ENCODE measurements at places on chromosomes 6 and 20. TPM values are rescaled to one million over a fixed set of nuclear protein-coding genes. Genes with fewer than 3 reads are reported as not detected.

The ADTRP gene
- total RNA-seq = 0.48 TPM

The SRC gene
- total RNA-seq = 11.3 TPM

The FRK gene
- 1.8 TPM for total RNA-seq

The FOXO3 gene
- 16.2 TPM for total RNA-seq

The PPP1R16B gene
- total RNA-seq = under 0.01 TPM

The CLDN20 gene
- not detected for total RNA-seq

The RPL10A gene
- total RNA-seq = 1,626 TPM

The CHMP4B gene
- 47.8 TPM for total RNA-seq

The SDC4 gene
- 103 TPM for total RNA-seq

The TNFRSF6B gene
- 0.36 TPM for total RNA-seq

GRCh38 chr20:33908336-33908735 is 85.4 kb upstream of the RALY start:
- DNase-seq = peak; percentile 90

GRCh38 chr20:15370370-15370769 is 1033.0 kb upstream of the FLRT3 start:
- DNase-seq = no peak

GRCh38 chr20:59631751-59632540 is 27.6 kb downstream of the PHACTR3 start:
- DNase-seq = no peak

DNA sequence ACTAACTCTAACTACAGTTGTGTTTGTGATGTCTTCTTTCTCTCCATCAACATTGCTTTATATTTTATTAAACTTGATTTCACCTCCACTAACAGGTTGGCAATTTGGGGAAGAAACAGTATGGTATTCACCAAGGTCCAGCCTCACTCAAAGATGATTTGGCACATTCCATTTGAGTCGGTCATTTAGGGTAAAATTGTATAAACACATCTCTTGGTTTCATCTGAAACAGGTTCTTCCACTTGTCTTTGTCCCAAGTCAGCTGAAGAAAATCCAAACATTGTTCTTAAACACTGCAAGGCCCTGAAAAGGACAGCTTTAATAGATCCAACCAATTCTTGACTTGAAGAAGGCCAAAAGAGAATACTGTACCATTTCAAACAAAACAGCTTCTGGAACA is 104.9 kb upstream of the NT5E start:
- no peak for DNase-seq

GRCh38 chr20:62370115-62370806 is 3.1 kb upstream of the LAMA5 start:
- DNase-seq = peak; percentile 99

DNA sequence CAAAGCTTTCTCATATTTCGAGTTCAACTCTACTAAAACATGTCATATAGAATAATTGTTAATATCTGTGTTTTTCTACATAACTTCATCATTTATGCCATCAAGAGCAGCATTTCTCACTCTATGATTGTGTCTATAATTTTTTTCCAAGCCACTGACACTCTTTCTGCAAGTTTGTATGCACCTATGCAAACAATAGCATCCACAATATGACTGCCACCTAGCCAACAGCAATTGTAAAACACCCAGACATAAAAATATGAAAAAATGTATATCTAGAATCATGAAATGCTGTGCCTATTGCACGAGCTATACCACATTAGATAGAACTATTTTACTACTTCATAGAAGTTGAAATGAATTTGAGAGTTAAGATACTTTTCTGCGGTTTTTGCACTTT is 286.5 kb upstream of the MARCKS start:
- no peak for DNase-seq

DNA sequence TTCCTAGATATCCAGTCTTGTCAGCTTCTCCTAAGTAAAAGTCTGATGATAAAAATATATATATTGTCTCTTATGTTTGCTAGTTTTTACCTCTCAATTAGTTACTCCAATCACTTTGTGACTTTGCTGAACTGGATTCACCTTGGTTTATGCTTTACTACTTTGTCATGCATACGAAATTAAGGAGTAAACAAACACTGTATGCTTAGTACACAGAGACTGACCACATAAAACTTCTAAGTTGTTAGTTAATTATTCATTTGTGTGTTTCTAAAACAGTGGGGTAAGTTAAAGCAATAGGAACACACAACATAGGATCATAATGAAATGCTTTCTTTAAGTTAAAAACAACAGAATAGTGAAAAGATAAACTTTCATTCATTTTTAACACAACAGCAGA is 877.3 kb upstream of the MAP3K7 start:
- no peak for DNase-seq

GRCh38 chr6:112343390-112343789 is 3.7 kb upstream of the RFPL4B start:
- no peak for DNase-seq

- no peak for DNase-seq
Measured at GRCh38 chr6:51675922-51676275, 411.5 kb downstream of the PKHD1 start.

DNA sequence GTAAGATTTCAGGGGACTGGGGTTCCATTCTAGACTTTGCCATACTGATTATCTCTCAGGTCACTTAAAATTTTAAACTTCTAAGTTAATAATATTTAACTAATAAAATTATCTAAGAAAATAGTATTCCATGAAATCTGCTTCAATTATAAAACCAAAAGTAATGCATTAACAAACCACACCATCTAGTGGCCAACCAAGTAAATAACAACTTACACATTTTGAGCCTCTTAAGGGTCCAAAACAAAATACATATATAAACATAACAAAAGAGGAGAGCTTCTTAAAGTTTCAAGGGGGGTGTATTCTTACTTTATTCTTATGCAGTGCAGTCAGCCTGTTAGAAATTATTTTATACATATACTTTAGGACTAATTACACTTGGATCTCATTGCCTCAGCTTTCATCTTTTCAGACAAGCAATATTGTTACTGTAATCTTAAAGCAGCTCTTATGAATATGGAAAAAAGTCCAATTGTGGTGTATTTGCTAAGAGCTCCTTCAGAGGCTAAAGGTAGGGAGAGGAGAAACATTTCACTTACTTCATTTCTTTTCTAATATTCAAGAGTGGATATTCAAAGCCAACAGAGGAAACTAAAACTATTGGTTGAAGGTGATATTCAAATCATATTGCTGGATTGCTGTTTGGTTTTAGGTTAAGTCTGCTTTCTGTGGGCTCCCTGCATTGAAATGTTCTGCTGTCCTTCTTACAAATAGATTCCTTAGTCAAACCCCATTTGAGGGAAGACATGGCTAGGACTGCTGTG is 199.7 kb upstream of the SIM1 start:
- DNase-seq = peak; percentile 27

- DNase-seq = peak; percentile 72
Measured at GRCh38 chr20:59495894-59496510, 108.3 kb upstream of the PHACTR3 start.

DNA sequence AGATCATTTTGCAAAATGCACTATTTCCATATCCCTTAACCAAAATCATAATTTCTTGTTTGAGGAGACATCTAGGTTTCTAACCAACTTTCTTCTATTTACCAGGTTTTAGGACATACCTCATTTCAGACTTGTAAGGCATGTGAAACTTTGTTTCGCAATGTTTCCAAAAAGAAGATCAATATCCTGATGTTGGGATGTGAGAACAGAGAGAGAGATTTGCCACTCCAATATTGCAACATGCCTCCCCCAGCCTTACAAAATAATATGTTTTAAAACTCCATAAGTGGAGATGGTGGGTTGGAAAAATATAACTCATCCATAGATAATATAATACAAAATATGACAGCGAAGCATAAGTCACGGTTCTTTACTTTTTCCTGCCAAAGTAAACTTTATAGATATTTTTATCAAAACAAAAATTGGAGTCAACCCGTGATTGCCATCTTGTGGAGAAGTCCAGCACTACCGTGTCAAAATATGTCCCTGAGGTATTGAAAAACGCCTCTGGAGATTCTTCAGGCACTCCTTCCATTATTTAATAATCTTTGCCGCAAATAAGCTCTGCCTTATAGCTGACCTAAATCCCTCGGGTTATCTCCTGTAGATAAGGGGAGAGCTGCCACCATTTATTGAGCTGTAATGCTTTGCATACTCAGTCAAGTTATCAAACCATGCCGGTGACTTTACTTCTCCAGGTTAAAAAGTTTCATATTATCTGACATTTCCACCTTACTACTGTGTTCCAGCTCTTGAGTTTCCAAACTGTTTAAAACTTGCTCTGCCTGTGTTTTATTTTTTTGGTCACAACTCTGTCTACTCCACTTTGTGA is 534.2 kb downstream of the HACE1 start:
- DNase-seq = no peak

DNA sequence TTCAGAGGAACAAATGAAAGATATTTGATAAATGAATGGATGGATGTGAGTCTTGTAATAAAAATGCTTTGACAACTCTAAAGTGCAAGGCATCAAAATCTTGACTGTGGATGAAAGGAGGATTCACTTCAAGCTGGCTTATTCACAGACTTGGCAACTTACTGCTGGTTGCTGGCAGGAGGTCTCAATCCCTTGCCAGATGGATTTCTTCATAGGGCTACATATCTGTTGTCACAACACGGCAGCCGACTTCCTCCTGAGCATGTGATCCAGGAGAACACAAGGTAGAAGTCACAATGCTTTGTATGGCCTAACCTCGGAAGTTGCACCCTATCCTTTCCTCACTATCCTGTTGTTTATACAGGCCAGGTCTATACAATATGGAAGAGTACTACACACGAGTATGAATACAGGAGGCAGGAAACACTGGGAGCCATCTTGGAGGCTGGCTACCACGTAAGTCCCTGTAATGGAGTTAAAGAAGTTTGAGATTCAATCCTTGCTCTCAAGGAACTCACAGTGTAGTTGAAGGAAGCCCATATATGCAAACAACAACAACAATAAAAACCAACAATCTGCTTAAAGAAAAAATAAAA is 97.9 kb downstream of the ID4 start:
- DNase-seq = no peak

GRCh38 chr6:40506954-40507353 is 80.2 kb downstream of the LRFN2 start:
- no peak for DNase-seq

GRCh38 chr6:149843051-149843633 is 21.0 kb downstream of the LRP11 start:
- DNase-seq = no peak

DNA sequence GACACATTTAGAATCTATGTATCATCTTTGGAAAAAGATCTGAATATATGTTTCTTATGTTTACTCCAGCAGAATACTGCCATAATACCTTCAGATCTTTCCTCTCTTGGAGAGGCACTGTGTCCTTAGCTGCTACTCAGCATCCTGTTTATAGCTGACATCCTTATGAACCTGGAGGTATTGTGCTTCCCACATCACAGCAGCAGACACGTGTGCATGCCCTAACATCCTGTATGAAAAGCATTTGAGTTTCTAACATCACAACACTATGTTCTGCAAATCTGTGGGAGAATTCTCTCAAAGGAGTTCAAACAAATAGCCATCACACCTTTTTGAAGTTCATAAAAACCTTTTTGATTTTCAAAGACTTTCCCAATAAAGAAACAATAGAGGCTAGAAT is 216.0 kb downstream of the GJA1 start:
- peak; percentile 26 for DNase-seq

DNA sequence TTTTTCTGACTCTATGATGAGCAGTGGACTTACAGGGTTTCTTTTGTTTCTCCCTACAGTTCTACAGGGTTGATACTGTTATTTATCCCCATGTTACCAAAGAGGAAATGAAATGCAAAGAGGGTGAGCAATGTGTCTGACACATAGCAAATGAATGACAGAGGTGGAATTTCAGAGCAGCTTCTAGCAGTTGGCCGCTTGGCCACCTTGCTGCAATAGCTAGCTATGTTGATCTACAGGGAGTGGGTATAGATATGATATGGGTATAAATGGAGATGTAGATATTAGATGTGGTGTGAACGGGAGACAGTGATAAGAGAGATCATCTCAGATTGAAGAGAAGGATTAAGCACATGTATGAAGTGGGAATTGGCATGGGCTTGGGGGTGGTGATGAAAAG is 10.9 kb upstream of the SLC22A3 start:
- DNase-seq = peak; percentile 46

- no peak for DNase-seq
Measured at GRCh38 chr6:54204921-54205591, 93.8 kb downstream of the MLIP start.

GRCh38 chr6:110609101-110609500 is 132.7 kb upstream of the SLC22A16 start:
- no peak for DNase-seq

GRCh38 chr6:15596186-15596896 is 66.5 kb downstream of the DTNBP1 start:
- DNase-seq = no peak

DNA sequence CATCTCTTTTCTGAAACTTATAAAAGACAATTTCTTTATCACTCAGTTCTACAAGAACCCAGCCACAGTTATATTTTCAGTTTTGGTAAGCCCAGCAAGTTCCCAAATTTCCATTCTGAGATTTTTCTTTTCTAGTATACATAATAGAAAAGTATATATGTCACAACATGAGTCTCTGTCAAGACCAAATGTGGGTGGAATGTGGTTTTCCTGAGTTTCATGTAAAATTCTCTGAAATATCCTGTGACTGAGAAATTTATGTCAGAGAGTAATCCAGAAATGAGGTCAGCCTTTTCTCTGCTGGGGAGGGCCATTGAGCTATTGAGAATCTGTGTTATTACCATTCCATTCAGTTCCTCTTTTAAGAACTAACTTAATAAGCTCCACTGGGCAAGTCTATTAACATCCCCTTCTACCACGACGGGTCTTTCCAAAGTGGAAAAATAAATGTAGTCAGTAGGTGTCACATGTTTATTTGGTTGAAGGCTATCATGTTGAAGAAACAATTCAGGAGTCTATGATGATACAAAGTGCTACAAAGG is 100.7 kb upstream of the HMGN3 start:
- no peak for DNase-seq
